Suppressor macrophage treated with lipopolysaccharide for 1 hour (primary cell): ENCODE measurements at places on chromosomes 1 and 21.
A peak's percentile ranks its signal among the peaks of the same experiment; 100 is the strongest.

GRCh38 chr1:154145986-154146385, 8.9 kb downstream of the NUP210L start:
- DNase-seq = no peak

- DNase-seq = peak; percentile 82
Observed at GRCh38 chr1:117534995-117535467, 70.8 kb upstream of the TENT5C start.

GRCh38 chr1:51314974-51315373, 15.4 kb downstream of the TTC39A start:
- no peak for DNase-seq

GRCh38 chr1:162905174-162906158, 44.5 kb upstream of the CCDC190 start:
- DNase-seq = no peak

DNA sequence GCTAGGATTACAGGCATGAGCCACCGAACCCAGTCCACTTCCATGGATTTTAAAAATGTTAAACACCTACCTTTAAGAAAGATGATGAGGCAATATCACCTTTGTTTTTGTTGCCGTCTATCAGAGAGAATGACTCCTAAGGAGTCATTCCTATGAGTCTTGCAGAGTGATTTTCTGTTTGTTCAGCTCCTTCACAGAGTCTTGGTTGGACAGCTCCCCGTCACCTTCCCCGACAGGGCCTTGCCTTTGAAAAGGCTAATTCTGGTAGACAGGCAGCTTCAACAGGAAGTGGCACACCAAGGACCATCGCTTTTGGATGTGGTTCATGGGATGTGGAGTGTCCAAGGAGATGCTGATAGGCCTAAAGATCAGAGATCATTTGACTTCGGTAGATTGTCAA, 17.5 kb downstream of the ZBTB18 start:
- DNase-seq = no peak

DNA sequence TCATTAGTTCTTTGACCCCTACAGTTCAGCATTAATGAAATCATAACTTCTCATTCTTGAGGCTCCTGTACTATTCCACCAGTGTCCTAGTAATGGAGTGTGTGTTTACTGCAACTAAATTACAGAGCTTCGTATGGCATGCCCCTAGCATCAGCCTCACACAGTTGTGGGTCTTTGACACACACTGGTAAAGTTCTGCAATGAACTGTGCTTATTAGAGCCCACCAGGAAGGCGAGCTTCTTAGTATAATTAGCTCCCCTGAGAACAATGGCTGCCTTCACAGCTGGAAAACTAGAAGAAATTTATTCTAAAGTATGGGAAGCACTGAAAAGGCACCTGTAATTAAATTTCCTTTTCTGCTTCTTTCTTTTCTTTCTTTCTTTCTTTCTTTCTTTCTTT, 251.1 kb upstream of the RGS18 start:
- no peak for DNase-seq

DNA sequence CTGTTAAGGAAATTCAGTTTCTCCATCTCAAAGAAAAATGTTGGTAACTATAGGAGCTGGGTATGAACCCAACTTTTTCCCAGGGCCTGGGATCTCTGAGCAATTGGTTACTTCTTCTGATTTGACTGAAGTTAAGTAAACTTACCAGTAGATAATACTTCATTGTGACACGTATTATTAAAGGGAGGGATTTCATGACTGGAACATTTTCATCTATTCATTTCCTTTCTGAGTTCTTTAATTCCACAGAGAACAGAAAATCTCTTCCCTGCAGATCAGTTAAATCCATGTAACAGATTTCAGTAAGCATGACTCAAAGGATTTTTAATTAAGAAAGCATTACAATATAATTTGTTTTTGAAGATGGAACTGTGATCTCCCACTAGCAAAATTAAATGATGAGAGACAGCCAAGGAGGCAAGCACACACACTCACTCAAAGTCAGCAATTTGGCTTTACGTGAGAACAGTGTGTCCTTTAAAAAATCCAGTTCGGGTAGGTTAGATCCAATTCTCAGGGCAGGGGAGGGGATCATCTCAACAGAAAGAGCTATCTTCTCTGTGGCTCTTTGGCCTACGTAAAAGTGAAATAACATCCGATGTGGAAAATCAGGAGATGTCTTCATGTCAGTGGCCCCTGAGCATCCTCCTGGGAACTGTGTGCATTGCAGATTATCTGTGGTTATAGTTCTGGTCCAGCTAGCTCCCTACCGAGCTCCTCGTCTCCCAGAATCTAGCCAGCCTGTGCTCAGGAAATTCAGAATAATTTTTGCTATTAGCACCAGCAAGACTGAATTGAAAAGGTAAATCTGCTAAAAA, 10.8 kb upstream of the MYOC start:
- no peak for DNase-seq

- no peak for DNase-seq
Observed at GRCh38 chr21:45319461-45320211, 31.9 kb upstream of the POFUT2 start.
